ENCODE measurements at places on chromosomes 11 and 22.

- DNase-seq, result peak; percentile 59
Measured at GRCh38 chr11:92886243-92886905, 83.1 kb upstream of the MTNR1B start.

- DNase-seq, result no peak
Measured at GRCh38 chr22:47596176-47596690, 833.8 kb downstream of the TBC1D22A start.

GRCh38 chr22:40482886-40483285 lies 112.5 kb downstream of the SGSM3 start:
- DNase-seq, result no peak

GRCh38 chr11:94958121-94958696 lies 15.1 kb downstream of the CWC15 start:
- DNase-seq, result no peak

GRCh38 chr22:46652847-46653331 lies 32.7 kb downstream of the GRAMD4 start:
- no peak for DNase-seq

DNA sequence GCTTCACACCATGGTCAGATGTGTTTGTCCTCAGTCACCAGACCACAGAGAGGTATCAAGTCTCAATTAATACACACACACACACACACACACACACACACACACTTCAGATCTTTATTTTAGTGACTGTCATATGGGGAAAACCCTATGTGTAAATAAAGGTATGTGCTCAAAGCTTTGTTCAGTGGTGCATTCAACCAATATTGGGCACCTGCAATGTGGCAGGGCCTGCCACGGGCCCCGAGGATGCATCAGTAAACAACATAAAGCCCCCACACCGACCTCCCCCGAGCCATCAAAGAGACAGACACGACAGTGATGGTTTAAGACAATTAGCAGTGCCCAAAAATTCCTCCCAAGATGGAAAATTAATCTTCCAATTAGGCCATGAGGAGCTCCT lies 51.6 kb downstream of the SHANK2 start:
- no peak for DNase-seq

DNA sequence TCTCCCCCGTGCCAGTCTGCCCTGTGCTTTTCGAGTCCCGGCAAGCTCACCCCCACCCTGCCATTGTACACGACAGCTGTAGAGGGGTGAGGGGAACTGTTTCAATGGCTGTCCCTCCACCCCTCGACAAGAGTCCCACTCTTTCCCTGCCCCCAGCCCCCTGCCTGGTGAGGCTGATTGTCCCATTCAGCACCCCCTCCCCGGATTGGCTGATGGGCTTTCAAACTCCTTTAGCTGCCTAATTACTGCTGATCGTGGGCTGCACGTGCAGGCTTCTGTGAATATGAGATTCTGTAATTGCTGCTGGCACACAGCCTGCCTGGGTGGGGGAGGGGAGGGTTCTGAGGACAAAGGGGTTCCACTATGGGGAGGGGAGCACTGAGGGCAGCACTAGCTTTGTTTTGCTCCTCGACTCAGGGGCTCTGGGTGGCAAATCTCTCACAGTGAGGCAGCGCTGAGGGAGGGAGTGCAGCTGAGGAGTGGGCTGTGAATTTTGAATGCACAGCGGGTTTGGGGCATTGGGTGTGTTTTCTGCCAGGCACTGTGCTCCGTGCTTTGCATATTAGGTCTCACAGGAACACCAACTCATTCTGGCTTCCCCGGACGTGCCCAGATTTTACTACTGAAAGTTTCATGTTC lies 42.6 kb upstream of the ACCSL start:
- no peak for DNase-seq

- no peak for DNase-seq
Measured at GRCh38 chr11:59966201-59966600, 2.4 kb downstream of the OOSP4A start.

DNA sequence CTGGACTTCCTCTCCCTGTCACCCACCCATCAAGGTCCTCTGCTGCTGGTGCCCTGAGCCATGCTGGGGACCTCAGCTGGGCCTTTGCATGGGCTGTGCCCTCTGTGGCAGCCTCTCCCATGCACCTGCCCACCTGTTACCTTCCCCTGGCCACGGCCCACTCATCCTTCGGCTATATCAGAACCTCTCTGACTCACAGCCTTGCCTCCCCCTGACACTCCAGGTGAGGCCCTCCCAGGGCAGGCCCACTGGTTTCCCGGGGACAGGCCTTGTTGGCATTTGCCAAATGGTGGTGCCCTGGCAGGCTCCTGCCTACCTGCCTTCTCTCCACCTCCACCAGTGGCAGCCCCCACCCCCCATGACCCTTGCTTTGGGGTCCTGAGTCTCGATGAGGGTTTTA lies 73.7 kb upstream of the PRR5 start:
- no peak for DNase-seq

DNA sequence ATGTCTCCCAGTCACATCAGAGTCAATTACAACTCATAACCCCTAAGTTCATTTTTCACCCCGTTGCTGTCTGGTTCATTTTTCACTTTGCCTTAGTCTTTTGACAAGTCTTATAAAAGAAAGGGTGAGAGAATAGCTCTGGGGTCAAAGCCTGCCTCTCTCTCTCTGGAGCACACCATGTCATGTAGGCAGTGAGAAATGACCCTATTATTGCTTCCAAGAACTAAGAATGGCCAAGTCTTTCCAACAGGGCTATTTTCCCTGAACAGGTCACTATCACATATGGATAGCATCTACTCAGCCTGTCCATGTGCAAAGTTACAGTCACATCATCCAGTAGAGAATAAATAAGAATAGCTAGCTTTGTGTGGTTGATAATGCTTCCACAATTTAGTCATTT lies 655.5 kb upstream of the LRRC4C start:
- DNase-seq, result no peak

GRCh38 chr11:12329797-12330196 lies 47.6 kb upstream of the PARVA start:
- no peak for DNase-seq

- DNase-seq, result peak; percentile 26
Measured at GRCh38 chr11:123166071-123166559, 28.9 kb downstream of the CLMP start.

DNA sequence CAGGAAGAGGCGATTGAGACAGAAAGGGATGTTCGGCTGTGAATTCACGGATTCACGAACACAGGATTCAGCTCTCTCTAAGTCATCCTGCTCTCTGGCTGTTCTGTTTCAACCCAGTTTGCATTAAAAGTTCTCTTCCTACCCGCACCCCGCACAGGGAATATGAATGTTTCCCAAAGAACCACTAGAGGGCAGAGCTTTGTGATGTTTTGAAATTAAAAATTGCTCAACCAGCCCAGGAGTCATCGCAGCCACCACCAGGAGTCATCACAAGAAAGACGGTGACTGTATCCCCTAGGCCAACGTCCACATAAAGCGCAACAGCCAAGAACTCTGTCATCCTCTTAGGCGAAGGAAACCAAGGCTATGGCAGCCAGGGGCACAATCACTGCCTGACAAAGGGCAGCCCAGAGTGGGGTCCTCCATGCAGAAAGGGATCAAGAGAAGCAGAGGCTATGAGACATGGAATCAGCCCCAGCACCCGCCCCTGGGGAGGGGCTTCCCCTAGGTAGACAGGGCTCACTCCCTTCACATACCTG lies 122.4 kb downstream of the WT1 start:
- DNase-seq, result no peak

- no peak for DNase-seq
Measured at GRCh38 chr22:37757663-37758062, 50.1 kb upstream of the GCAT start.

- DNase-seq, result no peak
Measured at GRCh38 chr11:123570939-123571580, 83.4 kb downstream of the SCN3B start.

GRCh38 chr11:97743205-97743742 lies 1277.5 kb upstream of the CNTN5 start:
- no peak for DNase-seq

DNA sequence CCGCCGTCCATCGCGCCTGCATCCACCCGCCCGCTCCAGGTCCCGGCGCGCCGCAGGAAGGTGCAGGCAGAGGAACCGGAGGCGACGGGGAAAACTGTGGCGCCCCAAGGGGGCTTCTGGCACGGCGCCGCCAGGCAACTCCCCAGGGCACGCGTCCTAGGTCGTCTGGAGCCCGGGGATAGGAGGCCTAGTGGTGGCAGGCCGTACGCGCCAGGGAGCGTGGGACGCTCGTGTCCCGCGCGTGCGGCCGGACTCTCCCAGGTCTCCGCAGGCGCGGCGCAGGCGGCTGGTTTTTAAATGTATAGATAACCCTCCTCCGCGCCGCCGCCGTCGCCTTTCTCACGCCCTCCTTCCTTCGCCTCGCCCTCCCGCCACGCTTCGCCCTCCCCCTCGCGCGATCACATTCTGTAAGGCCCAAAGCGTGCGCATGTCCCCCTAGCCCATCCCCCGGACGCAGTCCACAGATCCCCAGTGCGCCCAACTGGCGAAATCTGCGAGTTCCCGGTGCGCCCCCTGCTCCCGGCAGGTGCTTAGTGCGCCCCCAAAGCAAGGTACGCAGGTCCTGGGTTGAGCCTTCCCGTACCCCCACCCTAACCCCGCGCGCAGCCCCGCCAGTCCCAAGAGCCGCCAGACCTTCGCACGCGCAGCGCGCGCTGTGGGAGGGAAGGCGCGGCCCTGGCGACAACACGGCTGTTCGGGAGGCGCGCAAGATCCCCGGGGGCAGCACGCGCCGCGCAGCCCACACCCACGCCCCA lies at the start of gene ASCL2:
TSS of gene ASCL2 (minus strand) at position 267 of the 755 bp plus-strand sequence. CDS start at position 11, 256 bp downstream.
- no peak for DNase-seq

DNA sequence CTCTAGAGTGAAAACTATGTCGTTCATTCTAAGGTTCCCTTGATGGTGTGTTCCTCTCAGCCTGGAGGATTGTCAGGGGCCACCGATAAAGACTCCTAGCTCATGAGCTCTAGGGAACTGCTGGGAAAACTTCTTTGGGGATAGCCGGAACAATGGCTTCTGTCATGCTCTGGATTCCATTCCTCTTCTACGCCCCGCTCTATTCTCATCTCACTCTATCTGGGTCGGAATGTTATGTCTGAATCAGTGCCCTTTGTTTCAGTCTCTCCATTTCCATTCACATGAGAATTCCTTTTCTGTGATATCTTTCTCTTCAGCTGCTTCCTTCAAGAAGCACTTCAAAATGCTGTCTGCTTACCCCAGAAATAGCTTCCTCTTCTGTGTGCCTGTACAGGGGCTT lies 16.9 kb upstream of the SLCO2B1 start:
- no peak for DNase-seq

DNA sequence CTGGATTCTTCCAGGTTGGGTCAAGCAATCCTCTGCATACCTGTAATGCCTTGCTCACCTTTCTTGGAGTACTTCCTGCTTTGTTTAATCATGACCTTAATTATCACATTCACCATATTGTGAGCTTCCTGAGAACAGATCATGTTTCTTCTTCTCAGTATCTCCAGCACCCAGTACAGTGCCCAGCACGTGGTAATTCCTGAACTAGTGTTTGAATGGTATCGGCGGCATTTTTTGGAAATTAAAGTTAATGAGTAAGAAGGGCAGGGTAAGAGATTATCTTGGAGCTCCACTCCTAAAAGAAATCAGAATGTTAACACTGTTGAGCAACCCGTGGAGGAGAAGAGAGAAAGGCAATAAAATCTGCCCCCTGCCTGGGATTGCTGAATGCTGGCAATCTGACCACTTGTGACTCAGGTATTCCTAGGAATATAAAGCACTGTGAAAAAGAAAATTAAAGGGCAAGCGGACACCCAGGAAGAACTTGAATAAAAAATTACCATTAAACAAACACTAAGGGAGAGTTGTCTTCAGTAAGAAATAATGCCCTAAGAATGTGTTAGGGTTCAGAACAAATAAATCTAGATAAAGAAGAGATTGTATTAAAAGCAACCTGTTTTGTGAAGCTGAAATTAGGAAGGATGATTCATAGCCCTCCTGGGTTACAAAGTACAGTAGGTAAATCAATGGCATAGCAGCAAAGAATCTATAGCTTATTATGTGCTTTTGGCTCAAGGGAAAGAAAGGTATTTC lies 92.9 kb downstream of the PDHX start:
- no peak for DNase-seq

DNA sequence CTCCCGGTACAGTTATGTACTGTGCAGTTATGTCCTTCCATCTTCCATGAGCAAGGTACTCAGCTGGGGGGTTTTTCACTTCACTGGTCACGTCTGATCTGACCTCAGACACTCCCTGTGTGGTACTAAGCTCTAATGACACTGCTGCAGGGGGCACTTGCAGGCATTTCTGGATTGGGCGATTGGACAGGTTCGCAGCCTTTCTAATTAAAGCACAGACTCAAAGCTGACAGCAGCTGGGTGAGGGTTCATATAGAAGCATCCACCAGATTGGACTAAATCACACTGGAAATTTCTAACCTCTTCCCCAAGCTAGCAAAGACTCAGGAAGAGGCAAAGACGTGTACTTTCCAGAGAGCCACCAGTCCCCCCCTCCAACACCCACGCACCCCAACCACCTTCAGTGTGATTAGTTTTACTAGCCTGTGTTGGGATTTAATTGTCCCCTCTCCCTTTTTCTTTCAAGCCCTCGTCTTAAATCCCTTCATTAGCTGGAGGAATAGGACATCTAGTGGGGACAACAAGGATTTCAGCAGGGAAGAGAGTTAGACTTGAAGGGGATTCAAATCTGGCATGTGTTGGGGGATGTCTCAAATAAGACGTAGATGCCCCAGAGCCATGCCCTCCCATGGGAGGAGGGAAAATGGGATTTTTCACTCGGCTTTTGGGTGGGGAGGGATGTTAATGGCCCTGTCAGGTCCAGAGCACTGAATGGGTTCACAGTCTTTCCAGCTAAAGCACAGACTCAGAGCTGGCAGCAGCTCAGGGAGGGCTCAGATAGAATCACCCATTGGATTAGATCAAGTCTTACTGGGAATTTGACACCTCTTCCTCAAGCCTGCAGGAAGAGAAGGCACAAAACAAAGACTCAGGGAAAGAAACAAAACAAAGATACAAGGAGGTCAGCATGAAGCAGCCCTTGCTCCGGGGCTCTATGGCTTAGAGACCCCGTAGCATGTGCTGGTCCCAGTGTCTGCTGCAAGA lies 10.9 kb downstream of the INS start:
- DNase-seq, result no peak

GRCh38 chr11:113481672-113482071 lies 6.5 kb upstream of the DRD2 start:
- DNase-seq, result no peak

DNA sequence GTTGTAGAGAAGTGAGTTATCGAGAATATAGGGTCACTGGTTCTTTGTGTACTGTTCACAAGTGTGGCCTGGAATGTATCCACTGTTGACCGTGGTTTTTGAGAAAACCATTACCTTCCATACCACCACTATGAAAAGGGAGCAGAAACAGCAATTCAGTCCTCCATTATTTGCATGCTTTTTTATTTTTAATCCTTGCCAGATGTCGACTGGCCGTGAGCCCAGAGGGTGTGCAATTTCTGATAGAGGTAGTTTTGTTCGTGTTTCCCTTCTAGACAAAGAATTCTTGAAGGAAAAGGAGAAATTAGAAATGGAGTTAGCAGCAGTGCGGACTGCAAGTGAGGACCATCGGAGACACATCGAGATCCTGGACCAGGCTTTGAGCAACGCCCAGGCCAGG lies 81.7 kb downstream of the AMOTL1 start:
- no peak for DNase-seq

- no peak for DNase-seq
Measured at GRCh38 chr22:46224898-46225290, 25.2 kb downstream of the CDPF1 start.

GRCh38 chr11:100689141-100689540 lies 2.1 kb downstream of the ARHGAP42 start:
- DNase-seq, result no peak

GRCh38 chr11:69647761-69648497 lies 7.0 kb downstream of the CCND1 start:
- DNase-seq, result no peak

Data from urinary bladder (tissue), 4 donors.